H1 (cell line): ENCODE measurements at places on chromosomes 3 and 15. TPM values are rescaled to one million over a fixed set of nuclear protein-coding genes. Genes with fewer than 3 reads are reported as not detected.

GRCh38 chr15:24898715-24899272, 56.0 kb upstream of the SNRPN start:
- DNase-seq: peak; percentile 34

Gene CACNA1D
- total RNA-seq: 1.9 and 2.9 TPM in 2 replicates

- DNase-seq: no peak
Measured at GRCh38 chr3:158381262-158381868, 189.6 kb upstream of the MLF1 start.

Gene SMCO1
- total RNA-seq: not detected in 2 replicates

GRCh38 chr3:9615003-9615628, 34.2 kb upstream of the MTMR14 start:
- DNase-seq: no peak

DNA sequence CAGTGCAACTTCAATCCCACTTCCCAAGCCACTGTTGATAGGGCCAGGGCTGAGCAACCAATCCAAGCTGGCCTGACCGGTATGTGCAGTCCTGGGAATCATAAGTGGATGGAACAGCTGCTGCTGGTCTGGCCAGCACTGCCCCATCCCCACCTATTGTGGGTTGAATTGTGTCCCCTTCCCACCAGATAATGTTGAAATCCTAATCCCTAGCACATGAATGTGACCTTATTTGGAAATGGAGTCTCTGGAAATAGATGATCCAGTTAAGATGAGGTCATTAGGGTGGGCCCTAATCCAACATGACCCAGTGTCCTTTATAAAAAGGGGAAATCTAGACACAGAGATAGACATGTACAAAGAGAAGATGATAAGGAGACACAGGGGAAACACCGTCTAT, 13.7 kb upstream of the PDIA5 start:
- no peak for DNase-seq

DNA sequence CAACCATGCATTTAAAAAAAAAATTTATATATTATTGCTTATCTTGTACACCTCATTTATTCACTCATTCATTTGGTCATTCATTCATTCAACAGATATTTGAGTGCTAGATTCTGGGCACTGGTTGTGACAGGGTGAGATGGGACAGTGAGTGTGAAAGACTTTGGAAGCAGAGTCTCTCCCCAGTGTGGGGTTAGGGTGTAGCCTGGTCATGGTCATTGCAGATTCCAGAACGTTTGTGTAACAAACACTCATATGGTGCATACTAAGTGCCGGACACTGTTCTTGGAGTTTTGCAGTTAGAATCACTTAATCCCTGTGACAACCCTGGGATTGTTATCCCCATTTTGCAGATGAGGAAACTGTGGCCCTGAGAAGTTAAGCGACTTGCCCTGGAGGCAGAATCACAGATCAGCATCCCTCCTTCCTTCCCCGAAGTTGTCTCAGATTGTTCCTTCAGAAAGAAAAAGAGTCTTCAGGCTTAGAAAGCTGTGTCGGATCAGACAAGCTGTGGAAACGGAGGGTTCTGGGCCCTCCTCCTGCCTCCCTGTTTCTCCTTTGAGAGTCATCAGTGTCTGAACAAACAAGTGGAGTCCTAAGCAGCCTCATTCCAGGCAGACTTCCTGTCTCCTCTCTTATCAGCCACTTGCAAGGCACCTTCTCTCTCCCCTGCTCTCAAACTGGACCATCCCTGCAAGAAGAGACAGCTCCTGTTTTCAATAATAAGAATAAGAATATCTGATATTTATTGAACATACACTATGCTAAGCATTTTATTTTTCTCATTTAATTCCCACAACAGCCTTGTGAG, 6.3 kb downstream of the LOXL1 start:
- no peak for DNase-seq

- peak; percentile 79 for DNase-seq
Measured at GRCh38 chr15:74781431-74782258, at the start of gene CSK. Gene CSK, plus strand, starts transcription at chr15:74782080. Its CDS starts 16,218 bp downstream, at chr15:74798298.

Gene TMEM108
- total RNA-seq: 12.9 and 14.3 TPM in 2 replicates

DNA sequence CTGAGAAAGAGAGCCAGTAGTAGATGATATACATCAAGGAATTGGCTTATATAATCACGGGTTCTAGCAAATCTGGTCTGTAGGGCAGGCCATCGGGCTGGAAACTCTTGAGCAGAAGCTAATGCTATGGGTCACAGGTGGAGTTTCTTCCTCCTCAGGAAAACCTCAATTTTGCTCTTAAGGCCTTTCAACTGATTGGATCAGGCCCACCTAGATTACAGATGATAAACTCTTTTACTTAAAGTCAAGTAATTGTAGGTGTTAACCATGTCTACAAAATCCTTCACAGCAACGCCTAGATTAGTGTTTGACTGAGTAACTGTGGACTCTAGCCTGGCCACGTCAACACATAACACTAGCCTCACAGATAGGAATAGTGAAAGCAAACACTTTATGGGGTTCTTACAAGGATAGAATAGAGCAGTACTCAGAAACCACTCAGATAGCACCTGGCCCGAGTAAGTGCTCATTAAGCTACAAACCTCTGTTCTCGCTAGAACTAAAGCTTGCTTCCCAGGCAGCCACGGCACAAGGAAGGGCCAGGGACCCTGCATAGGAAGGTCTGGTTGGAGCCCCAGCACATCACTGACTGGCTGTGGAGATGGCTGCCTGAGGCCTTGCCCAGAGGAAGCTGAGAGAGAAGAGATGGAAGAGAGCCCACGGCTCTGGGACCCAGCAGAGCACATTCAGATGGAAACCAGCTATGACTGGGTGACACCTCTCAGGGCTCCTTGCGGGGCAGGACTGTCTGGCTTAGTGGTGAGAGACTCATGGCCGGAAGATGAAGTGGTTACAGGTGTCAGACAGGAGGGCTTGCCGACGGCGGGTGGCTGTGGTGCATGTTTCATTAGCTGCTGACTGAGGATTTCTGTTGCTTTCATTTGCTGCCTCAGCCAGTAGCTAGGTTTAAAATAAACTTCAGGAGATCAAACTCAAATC, 202.5 kb upstream of the TLE3 start:
- DNase-seq: no peak

Gene TMEM207
- not detected in 2 replicates for total RNA-seq

Gene CTXN2
- not detected in 2 replicates for total RNA-seq

Gene RETNLB
- not detected in 2 replicates for total RNA-seq

DNA sequence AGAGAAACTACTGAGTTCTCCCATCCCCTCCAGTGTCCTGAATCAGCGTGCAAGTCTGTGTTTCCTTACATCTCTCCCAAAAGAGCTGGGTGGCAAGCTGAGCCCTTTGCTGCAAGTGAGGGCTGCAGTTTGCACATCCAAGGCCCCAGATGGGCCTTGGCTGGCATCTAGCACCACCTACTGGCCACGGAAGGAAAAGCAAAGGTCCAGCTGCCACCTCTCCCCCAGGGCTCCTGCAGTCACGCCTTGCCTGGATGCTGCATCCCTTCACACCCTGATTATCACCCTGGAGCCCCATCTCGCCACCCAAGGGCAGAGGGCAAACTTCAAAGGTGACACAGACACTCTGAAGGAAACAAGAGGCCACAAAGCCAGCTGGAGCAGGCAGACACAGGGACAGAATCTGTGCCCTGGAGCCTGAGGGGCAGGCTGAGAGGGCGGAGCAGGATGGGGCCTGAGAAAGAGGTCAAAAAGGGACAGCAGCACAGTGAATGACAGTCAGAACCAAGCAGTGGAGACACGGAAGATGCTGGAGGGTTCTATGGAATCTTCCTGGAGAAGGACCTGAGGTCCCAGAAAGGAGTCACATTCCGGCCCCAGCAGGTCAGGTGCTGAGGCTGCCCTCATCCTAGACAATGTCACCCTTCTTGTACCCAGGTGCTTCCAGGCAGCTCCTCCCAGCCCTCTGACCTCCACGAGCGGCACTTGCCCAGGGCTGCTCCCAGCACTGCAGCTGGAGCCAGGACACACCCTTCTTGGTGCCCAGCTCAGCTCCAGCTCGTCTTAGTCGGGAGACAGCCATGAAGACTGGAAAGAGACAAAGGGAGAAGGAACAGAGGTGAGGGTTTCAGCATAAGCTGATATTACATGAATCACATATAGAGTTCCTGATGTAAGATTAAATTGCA, 18.3 kb upstream of the NTRK3 start:
- DNase-seq: peak; percentile 89

DNA sequence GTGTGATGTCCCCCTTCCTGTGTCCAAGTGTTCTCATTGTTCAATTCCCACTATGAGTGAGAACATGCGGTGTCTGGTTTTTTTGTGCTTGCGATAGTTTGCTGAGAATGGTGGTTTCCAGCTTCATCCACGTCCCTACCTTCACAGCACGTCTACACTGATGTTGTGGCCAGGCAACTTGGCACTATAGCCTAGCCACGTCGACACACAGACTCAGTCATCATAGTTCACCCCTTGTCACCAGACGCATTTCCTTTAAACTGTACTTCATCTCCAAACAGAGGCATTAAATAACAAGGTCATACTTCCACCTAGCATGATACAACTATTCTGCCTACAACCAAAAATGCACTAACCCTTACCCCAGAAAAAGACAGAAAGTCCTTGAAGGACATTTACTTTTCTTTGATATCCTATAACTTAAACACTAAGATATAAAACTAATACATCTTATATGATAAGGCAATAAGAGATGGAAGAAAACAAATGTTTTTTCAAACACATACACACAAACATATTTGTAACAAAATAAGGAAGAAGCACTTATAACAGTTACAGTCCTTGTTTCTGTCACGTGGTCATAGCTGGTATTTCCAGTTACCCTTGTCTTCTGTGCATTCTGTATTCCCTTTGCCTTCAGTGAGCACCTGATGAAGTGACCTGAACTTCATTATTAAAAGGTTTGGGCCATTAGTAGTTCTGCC, 121.4 kb downstream of the KLF13 start:
- DNase-seq: peak; percentile 3

DNA sequence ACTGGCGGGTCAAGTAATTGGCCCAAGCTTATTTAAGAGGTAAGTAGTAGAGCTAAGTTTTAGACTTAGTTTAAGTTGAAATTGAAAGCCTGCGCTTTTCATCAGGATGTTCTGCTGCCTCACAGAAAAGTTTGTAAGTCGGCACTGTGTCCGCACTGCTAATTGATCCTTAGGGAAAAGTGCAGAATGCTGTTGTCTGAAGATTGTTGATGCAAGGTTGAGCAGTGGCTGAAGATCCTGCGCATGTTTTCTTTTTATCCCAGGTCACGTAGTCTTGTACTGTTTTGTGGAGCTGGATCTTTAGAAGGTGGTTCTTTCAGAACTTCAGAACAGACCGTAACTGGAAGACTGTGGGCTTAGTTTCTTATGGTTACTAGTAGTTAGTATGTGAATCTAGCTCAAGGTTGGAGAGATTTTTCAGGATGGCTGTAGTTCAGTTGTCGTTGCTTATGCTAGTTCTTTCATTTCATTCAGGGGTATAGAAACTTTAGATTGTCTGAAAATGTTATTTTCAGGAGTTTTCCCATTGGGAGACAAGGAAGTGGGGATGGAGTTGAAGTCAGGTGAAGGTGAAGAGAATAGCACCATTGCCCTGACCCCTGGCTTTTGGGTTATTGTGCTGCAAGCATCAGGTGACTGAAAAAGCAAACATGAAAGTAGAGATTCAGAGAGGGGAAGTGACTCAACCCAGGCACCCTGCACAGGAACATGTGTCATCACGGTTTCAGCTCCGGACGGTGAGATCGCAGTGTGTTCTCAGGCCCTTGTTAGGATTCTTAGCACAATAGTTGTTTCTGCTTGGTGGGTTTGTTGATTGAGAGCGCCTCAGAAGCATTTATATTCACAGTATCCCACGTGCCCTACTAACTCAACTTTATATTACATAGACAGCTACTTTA, 32.8 kb downstream of the AKAP13 start:
- DNase-seq: no peak

- no peak for DNase-seq
Measured at GRCh38 chr3:195549931-195550519, 6.9 kb upstream of the PPP1R2 start.

DNA sequence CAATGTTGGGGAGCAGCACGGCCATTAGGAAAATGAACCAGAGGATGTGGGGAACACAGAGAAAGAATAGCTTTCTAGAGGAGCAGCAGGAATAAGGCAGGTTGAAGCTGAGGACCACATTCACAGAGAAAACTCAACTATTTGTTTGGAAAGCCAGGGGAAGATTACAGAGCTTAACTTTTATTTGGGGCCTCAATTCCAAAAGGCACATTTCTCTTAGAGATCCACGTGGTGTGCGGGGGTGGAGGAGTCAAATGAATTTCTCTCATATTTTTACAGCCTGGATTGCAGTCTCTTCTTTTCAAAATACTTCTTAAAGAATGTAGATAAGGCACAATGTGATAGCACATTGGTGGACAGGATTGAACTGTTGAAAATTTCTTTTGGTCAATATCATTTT, 253.7 kb downstream of the ROBO1 start:
- DNase-seq: no peak

DNA sequence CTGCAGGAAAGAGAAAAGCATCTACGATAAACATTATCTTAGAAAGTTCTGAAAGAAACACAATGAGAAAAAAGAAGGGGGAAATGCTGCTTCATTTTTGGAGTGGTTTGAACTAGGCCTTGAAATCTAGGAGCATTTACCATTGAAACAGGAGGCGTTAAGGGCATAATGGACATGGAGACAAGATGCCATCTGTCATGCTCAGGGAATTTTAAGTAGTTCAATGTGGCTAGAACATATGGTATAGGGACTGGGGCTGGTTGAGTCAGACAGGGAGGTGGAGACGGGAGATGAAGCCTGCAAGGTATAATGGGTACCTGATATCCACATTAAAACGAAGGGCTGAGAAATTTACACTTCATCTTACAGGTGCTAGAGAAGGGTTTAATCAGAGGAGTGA, 10.4 kb upstream of the PLAAT1 start:
- no peak for DNase-seq

Gene SLC27A2
- total RNA-seq: 5.8 TPM in 2 replicates

- no peak for DNase-seq
Measured at GRCh38 chr3:16377196-16377595, 112.2 kb downstream of the OXNAD1 start.

DNA sequence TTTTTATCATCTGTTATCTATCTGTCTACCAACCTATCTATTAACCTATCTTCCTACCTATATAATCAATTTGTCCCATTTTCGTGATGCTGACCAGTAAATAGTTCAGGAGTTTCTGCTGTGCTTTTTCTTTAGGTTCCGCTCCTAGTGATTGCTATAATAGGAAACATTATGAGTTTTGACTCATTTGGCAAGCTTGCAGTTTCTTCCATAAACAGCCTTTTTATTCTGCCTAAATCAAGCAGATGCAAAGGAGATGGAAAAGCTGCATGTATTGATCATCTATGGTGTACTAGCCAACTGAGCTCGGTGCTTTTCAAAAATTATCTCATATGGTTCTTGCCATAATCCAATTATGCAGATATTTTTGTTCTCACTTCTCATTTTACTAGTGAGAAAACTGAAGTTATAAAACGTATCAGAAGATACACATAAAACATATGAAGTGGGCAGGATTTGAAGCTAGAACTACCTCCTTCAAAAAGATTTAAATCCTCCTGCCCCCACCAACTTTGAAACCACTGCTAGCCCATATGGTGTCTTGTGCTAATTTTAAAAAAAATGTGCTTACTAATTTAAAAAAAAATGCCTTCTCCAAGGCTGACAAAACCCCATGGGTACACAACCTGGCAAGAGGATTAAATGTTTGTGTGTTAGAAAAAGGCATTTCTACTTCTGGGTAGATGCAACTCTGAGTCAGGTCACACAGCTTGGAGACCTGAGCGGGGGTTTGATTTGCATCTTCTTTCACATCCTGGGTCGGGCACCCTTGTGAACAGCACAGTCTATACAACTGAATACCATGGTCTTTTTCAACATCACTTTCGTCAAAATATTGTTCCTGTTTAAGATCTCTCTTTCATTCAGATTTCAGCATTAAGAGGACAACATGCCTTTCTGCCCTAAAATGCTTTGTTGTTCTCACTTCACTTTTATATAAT, 267.0 kb downstream of the CHL1 start:
- DNase-seq: no peak

GRCh38 chr3:50534681-50535330, 31.4 kb upstream of the CACNA2D2 start:
- no peak for DNase-seq
